ENCODE measurements at places on chromosomes 13 and 19.

- DNase-seq = no peak
Observed at GRCh38 chr13:80577285-80577684, 236.4 kb upstream of the SPRY2 start.

- no peak for DNase-seq
Observed at GRCh38 chr19:5700455-5701092, 10.5 kb downstream of the RPL36 start.

DNA sequence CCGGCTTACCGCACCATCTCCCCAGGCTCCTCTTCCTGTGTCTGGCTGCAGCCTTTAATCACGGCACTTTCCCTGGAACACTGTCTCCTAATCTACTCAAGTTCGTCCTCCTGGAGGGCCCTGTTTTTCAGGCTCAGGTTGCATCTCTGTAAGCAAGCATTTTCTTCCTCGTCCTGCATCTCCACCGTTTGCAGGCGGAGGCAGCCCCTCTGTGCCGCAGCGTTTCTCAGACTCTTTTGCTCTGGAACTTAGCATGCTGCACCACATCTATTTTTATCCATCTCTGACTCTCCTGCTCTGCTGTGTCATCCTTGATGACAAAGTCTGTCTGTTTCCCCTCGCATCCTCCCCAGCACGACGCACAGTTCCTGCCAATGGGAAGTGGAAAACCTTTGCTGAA is 117.5 kb downstream of the ATP8A2 start:
- no peak for DNase-seq

GRCh38 chr13:45368571-45368970 is 27.6 kb upstream of the TPT1 start:
- no peak for DNase-seq

DNA sequence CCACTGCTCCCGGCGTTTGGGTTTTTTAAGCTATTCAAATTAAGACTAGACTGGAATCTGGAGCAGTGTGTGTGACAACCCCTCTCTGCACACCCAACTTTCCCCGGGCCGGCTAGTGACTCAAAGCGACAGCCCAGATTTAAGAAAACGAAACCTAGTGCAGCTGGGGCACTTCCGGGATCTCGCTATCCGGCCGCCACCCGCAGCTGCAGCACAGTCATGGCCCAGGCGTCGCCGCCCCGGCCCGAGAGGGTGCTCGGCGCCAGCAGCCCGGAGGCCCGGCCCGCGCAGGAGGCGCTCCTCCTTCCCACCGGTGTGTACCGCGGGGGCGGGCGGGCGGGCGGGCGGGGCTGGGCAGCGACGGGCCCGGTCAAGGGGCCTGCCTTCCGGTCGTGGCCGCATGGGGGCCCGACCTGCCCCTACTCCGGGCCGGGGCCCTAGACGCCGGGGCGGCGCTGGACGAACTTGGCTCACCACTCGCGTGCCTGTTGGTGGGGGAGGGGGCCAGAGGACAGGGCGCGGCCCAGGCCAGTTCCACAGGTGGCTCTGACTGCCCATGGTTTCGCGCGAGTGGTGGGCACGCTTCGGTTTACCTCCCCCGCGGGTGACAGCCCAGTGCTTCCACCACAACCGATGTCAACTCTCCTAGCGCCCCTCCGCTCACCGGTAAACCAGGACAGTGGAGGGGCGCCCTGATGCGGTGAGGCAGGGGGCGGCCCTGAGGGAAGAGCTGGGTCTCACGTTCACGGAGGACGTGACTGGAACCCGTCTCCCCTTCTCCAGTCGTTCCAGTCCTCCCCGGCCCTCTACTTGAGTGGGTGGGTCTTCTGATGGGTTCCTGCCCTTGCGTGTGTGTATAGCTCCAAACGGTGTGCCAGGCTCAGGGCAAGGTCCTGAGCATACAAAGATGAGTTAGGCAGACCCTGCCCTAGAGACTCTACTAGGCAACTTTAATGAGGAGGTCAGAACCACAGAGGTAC is at the start of gene PHF11:
Gene PHF11 (plus strand): TSS at position 171 of the 980 bp plus-strand sequence. CDS start 49 bp downstream, at position 220.
- DNase-seq = no peak

DNA sequence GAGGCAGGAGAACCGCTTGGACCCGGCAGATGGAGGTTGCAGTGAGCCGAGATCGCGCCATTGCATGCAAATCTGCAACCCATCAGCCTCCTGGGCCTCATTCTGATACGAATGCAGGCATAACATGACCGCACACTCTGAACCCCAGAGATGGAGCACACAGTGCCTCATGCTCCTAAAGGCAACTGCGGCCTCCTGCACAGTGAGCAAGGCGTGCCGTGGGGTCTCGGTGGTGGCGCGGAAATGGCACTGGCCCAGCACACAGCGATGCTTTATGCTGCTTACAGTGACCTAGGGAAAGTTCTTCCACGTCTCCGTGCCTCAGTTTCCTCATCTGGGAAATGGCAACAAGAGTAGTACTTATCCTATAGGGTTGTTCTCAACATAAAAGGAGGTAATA is 2.0 kb upstream of the C19orf12 start:
- no peak for DNase-seq

- DNase-seq = no peak
Observed at GRCh38 chr13:48230541-48230940, 2.5 kb upstream of the ITM2B start.

GRCh38 chr19:38718747-38719543 is 25.3 kb downstream of the CAPN12 start:
- DNase-seq = no peak

GRCh38 chr19:16112778-16113177 is 1.1 kb downstream of the RAB8A start:
- no peak for DNase-seq

GRCh38 chr19:4972509-4973230 is 3.8 kb downstream of the KDM4B start:
- peak; percentile 40 for DNase-seq

DNA sequence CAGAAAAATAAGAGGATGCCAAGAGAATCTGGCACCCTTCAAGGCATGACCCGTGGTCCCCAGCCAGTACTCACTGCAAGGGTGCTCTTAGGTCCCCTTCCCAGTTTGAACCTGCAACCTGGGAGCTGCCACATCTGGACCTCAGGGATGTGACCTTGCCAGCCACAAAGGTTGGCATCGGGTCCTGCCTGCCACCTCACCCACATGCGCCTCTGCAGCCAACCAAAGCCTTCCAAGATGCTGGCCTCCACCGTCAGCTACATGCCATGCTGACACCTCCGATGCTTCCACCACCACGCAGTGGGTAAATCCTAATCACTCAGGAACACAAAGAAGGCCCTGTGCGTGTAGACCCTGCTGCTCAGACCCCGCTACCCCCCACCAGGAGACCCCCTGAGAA is 35.1 kb downstream of the ELL start:
- DNase-seq = no peak

DNA sequence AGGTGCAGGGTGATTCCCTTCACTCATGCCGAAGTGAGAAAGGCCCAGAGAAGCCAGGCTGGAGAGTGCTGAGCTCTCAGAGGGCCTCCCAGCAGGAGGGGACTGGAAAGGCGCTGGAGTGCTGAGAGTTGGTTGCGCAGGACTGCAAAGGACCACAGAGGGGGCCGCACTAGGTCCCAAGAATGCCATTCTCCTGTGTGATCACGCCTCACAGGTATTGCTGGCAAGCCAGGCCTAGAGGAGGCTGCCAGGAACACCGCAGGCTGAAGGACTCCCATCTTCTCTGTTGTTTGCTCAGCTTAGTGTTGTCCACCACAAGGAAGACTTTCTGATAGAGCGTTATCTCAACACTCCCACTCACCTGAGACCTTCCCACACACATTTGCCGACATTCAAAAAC is 165.0 kb downstream of the FGF14 start:
- no peak for DNase-seq

- peak; percentile 80 for DNase-seq
Observed at GRCh38 chr19:13053761-13054625, 48.7 kb downstream of the LYL1 start.

GRCh38 chr19:42115219-42115618 is 17.0 kb downstream of the POU2F2 start:
- no peak for DNase-seq

DNA sequence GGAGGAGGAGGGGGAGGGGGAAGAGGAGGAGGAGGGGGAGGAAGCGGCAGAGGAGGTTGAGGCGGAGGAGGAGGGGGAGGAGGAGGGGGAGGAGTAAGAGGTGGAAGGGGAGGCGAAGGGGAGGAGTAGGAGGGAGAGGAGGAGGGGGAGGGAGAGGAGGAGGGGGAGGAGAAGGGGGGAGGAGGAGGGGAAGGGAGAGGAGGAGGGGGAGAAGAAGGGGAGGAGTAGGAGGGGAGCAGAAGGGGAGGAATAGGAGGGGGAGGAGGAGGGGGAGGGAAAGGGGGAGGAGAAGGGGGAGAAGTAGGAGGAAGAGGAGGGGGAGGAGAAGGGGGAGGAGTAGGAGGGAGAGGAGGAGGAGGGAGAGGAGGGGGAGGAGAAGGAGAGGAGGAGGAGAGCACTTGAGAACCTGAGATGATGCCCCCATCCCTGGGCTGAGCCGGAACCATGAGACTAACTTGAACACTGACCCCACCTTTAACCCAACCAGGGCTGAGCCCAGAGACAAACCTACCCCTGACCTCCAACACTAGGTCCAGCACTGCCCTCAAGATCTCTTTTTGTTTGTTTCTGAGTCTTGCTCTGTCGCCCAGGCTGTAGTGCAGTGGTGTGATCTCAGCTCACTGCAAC is 12.6 kb downstream of the ABCA7 start:
- no peak for DNase-seq

GRCh38 chr13:27599845-27600553 is 20.3 kb downstream of the LNX2 start:
- peak; percentile 34 for DNase-seq

GRCh38 chr19:31559494-31559893 is 210.3 kb upstream of the TSHZ3 start:
- no peak for DNase-seq

DNA sequence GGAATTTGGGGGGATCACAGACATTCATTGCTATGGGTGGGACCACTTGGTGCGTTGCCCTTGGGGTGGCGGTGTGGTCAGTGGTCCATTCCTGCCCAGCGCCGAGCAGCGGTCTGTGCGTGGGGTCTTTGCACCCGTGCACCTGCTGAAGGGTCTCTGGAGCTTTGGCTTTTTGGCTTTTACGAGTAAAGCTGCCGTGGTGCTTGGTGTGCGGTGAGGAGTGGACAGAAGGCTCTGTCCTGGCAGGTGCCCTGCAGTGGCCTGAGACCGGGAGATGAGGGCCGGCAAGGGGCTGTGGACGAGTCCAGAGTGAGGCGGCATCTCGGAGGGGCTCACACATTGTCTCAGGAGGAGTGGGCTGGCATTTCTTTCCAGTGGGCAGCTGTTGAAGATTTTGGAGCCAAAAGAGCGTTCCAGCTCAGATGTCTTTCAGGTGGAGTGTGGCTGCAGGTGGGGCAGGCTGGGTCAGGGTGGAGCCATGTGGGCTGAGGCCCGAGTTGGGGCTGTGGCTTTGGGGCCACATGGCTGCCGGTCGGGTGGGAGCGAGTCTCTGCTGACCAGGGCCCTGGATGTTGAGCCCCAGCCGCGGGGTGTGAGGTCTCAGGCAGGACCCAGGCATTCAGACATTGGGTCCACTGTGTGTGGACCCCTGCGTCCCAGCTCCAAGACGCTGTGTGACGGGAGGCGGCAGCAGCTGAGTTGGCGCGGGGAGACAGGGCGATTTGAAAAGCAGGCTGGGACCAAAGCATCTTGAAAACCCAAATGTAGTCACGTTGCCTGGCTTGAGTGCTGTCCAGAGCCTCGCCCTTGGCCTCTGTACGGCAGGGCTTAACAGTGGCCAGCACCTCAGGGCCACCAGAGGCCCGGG is 11.7 kb downstream of the GNA11 start:
- DNase-seq = no peak

GRCh38 chr19:56740501-56740900 is 68.9 kb upstream of the ZNF835 start:
- DNase-seq = no peak

DNA sequence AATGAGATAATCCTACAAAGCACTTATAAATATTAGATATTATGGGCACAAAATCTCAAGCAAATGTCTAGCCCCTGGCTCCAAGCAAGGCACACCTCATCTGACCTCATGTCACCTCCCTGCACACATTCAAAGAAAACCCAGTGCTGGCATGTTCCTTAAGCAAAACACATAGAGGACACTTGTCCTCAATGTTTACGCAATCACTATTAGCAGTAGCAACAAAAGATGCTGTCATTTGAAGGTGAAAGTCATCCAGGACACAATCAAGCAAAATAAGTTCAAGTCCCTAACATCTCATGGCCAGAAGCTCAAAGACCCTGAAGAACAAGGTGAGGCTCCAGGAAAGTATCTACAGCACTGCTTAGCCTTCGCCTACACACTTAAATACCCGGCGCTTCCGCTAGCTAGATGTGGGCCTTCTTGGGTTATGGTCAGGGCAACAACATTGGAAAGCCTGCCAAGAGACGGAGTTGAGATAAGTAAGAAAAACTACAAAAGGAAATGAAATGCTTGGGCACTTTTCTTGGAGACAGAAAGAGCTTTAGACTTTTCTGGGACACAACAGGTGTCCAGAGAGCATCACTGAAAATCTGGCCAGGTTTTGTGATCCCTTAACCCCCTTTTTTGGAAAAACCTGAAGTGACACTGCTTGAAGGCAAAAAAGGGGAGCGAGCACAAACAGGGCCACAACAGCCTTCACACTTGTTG is 85.7 kb downstream of the FOXO1 start:
- no peak for DNase-seq

DNA sequence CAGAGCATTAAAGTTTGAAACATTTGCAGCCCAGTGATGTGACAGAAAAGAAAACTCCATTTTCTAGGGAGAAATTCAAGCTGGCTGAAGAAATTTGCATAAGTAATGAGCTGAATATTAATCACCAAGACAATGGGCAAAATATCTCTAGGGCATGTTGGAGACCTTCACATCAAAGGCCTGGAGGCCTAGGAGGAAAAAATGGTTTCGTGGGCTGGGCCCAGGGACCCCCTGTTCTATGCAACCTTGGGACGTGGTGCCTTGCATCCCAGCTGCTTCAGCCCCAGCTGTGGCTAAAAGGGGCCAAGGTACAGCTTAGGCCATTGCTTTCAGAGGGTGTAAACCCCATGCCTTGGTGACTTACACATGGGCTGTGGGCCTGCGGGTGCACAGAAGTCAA is 5.7 kb upstream of the CLEC4M start:
- no peak for DNase-seq

GRCh38 chr13:83136660-83137059 is 745.6 kb downstream of the SLITRK1 start:
- no peak for DNase-seq

DNA sequence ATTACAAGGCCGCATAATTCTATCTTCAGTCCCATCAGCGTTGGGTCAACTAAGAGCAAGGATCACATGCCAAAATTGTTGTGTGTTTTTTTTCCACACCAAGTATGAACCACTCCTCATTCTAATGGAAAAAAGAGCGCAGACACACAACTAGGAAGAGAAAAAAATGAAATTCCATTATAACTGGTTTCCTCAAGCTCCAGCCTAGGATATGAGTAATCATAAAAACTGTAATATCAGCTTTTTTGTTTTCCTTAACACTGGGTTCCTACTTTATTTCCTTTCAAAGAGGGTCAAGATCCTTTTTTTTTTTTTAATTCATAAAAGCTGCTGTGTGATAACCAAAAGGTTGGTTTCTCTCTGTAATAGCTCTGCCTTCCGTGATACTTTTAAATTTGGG is 19.4 kb downstream of the TSHZ3 start:
- DNase-seq = no peak

- DNase-seq = no peak
Observed at GRCh38 chr13:91158017-91158395, 189.5 kb upstream of the MIR17HG start.

All from HCT116 (cell line).